ENCODE measurements at places on chromosomes 3 and 15.

DNA sequence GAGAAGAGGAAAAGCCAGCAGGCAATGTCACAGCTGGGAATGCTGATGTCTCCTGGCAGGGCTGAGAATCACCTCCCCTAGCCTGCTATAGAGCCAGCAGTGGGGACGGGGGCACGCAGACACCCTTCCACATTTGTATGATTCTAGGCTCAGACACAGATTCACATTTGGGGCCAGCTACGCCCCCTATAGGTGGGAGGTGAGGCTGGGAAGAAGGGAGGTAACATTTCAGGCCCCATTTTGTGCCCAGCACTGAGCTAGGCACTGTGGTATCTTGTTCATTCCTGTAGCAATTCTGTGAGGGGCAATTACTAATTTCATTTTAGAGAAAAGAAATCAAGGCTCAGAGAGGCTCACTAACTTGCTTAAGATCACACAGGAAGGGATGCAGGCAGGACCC, 15.9 kb upstream of the ACAD9 start:
- DNase-seq: no peak

GRCh38 chr15:47717036-47717612, at the start of gene SEMA6D:
SEMA6D (plus strand) TSS chr15:47717505; CDS start chr15:47759799, 42,294 bp downstream.
- DNase-seq: peak; percentile 66

DNA sequence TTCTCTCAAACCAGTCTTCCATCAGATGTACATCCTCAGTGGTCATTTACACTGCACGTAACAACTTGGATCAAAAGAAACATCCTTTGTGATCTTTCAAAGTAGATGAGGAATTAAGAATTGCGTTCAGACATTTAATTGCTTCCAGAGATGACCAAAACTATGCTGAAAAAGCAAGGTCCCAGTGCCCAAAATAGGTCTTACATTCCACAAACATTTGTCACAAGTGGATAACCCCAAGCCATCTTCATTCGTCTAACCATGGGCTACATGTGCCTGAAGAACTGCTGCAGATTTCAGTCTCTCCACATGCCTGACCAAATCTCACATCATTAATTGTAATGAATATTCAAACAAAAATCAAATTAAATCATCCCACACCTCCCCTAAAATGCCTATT, 273.6 kb downstream of the SHOX2 start:
- DNase-seq: no peak

- no peak for DNase-seq
Measured at GRCh38 chr3:167109746-167110145, 270.4 kb downstream of the ZBBX start.

DNA sequence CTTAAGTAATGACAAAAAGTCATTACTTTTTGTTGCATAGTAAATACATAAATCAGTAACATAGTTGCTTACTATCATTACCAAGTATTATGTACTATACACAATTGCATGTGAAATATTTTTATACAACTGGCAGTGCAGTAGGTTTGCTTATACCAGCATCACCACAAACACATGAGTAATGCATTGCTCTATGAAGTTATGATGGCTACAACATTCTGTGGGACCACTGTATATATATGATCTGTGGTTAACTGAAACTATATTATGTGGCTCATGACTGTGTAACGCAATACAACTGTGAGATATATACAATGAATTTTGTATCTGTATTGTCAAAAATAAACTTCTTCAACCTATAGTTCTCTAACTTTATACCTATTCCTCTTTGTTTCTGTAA, 113.7 kb upstream of the RBMS3 start:
- no peak for DNase-seq

DNA sequence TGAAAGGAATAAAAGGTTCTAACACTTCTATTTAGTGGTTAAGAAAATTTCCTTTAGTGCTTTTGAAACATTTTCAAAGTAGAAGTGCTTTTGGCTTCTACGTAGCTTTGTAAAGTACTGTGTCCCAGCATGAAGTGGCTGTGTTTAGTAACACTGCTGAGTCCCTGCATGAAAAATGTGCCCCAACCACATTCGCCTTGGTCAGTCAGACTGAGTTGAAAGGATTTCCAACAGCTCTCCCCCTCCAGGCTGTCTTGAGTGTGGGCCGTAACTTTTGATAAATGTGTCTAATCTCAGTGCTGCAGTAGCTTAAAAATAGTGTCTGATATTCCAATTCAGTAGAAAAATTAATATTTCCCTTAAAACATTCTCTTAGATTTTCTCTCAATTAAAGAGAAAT, 115.0 kb downstream of the NR1D2 start:
- no peak for DNase-seq

GRCh38 chr3:17047162-17047561, 162.4 kb downstream of the PLCL2 start:
- no peak for DNase-seq

DNA sequence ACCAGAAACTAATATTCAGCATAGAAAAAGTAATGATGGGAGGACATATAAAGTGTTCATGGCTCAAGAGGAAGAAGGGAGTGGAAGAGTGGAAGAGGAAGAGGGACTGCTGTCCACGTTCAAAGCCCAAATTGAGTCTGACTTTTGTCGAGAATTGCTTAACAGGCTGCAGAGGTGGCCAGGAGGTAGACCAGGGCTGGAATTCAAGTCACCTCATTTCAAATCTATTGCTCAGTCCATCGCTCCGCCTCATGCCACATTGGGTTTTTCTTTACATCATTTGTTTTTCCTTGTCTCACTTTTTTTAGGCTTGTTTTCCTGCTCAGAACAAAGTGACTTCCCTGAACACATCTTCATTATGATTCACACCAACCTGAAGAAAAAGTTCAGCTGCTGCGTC, 97.0 kb downstream of the RPL39L start:
- DNase-seq: no peak

GRCh38 chr15:77503240-77503639, 82.6 kb downstream of the HMG20A start:
- no peak for DNase-seq

DNA sequence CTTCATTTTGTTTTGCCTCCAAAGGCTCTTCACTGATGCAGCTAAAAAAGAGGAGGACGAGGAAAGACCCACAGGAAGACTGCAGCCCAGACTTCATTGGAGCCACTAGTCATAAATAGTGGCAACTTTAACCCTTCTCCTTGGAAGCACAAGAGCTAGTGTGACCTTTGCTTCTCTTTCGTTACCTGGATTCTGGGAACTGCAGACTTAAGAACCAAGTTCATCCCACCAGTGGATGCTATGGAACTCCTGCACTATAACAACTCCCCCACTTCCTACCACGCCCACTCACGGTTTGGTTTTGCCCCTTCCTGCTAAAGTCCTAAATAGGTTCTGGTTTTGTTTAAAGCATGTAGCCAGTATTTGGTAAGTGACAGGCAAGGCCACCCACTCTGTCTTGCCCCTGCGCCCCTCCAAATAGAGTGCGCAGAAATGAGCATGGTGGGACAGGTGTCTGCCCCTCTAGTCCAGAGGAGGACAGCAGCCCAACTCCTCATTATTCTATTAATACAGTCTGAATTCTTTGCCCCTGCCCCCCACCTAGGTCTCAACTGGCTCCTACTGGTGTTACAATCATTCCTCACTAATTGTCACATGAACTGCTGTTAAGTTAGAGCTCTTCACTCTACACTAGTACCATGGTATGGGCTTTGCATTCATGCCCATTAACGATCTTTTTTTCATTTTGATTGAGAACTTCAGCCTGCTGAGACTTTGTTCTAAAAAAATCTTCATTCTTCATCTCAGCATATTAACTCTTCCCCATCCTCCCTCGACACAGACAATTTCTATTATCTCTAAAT, 504.6 kb downstream of the FOXP1 start:
- no peak for DNase-seq

- no peak for DNase-seq
Measured at GRCh38 chr3:135078283-135078682, 283.2 kb downstream of the EPHB1 start.

DNA sequence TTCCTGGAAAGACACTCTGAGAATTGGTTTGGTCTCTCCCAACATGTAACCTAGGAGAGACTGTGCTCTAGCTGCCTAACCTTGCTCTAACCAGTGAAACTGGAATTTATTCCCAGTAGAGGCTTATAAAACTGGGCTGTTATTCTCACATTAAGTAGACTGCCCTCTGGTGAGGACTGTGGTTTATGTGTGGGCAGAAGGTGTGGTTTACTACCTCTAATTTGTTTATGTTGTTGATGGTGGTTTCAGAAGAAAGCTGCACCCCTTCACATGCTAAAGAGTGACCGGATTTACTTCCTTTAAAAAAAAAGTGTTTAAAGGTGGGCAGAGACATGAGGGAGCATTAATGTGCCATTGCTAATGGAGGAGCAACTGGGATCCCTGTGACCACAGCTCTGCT, 273.2 kb downstream of the MECOM start:
- no peak for DNase-seq

DNA sequence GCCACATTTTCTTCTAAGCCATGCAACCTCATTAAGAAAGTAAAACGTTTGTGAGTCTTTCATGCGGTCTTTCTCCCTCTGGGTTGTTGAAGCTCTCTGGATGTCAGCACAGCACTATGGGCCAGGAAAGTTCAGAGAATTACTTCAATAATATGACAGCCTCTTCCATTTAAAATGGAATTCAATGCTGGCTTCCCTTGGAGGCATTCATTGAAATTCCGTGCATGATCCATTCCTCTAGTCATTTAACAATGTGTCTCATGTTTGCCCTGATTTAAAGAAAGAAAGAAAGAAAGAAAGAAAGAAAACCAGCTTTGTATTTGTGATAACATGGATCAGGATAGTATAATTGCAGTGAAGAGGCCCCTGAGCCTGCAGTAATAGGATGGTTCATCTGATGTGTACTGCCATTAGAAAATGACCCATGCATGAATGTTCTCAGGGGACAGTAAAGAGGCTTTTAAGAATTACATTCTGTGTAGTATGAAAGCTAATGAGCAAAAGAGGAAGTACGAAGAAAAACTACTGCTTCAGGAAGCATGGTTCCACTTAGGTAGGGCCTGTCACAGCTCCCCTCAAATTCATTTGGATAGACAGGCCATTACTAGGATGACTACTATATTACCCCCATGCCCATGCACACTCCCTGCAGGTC, 146.0 kb downstream of the ARPP21 start:
- DNase-seq: no peak

DNA sequence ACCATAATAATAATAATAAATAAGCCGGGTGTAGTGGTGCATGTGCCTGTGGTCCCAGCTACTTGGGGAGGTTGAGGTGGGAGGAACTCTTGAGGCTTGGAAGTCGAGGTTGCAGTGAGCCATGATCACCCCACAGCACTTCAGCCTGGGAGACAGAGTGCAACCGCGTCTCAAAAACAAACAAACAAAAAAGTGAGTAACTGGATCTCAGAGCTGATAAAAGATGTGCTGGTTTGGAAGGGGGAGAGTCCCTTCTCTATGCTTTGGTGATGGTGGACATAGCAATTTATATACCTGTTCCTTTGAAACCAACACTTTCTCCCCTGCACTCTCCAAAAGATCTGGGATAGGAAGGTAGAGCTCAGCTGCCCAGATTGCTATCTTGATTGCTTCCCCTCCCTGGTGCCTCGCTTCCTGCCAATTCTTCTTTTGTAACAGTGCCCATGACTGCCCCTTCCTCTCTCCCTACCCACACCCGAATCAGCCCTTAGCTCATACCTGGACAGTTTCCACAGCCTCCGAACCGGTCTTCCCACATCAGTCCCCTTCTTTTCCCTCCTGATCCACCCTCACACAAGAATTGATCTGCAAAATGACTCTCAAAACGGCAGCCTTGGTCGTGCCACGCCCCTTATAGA, 55.1 kb upstream of the UBE2E1 start:
- no peak for DNase-seq

- no peak for DNase-seq
Measured at GRCh38 chr15:51161491-51162220, 67.0 kb upstream of the TNFAIP8L3 start.

DNA sequence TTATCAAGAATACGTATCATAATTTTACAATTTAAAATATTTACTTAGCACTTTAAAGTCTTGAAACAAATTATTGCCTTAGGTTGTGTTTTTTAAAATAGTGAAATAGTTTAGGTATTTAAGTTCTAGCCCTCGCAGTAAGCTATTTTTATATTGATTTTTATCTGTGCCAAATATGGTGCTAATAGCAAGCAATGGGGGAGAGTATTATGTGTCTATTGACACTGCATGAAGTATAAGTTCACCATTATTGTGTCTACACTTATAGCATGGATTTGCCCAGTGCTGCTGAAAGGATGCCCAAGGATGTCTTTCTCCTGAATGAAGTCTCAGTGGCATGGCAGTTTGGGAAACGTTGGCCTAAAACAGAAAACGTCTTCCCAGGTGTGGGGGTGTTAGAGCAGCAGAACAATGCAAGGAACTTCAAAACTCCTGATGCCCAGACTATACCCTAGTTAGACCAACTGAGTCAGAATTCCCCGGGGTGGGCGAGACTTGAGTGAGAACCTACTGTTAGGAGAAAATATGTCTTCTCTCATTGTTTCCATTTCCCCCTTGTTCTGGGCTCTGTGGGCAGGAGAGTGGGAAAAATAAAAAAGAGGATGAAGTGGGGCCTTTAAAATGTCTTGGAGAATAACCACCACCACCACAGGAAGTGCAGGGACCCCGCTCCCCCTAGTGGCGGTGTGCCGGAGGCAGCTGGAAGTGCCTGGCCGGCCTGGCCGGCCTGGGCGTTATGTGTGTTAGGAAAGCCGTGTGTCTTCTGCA, 104.2 kb upstream of the SLC7A14 start:
- no peak for DNase-seq

DNA sequence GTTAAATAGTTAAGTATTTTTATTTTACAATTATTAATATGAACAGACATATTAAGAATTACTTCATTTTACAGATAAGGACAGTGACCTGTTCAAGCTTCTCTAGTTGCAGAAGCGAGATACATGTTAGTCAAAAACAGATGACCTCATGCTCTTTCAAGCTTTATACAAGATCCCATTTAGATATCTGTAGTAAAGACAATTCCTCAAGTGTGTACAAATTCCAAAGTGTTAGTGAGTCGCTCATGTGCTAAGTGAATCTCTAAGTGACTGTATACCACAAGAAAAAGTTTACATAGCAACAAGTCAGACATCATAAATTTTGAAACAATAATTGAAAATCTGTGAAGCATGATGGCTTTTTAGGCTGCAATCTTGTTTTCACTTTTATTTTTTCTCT, 293.8 kb downstream of the ROBO1 start:
- DNase-seq: no peak

DNA sequence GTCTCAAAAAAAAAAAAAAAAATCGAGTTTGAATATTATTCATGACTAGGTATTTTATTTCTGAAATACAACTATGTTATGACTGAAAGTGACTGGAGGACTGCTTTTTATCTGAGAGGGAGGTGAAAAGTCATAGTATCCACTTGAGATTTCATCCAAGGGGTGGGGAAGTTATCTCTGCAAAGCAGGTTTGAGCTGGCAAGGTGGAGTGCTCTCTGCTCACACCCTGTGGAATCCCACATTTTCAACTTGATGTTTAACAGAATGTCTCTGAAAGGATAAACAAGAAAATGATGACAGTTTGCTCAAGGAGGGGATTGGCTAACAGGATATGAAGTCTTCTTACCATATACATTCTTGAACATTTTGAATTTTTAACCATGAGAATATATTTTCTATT, 27.3 kb upstream of the SEC62 start:
- no peak for DNase-seq

DNA sequence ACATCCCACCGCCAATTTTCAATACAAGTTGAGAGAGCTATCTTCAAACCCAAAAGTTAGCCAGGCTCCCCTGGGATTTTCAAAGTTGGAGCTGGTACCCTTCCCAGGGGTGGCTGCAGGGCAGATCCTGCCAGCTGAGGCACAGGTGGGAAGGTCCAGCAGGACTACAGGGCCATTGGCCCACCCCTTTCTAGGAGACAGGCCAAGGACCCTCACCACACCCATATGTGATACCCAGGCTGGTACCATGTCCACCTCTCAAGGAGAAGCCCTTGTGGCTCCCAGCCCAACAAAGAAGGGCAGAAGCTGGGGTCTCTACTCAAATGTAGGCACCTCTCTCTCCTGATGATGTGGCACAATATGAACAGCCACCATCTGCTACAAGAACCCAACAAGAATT, 8.0 kb downstream of the POC1A start:
- no peak for DNase-seq

Data from amniotic stem cell (primary cell).